HS-27A (cell line): ENCODE measurements at places on chromosomes 5 and 9.

- DNase-seq = no peak
Observed at GRCh38 chr5:5617024-5617423, 194.5 kb downstream of the ICE1 start.

DNA sequence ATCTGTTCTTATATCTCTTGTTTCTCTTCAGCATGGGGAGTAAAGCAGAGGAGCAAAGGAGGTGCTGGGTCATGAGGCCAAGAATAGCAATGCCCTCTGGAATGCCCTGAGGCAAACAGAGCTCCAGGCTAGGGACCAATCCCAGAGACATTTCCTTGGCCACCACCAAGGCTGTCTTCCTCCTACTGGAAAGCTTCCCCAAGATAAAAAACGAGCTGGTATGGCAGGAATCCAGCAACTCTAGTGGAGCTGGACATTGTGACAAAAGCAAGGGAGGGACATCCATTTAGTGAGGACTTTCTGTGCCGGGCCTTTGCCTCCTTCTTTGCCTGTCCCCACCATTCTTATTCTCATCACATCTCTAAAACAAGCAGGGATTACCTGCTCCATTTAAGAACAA, 161.6 kb downstream of the ASTN2 start:
- no peak for DNase-seq

GRCh38 chr5:113804943-113805342, 291.4 kb downstream of the YTHDC2 start:
- no peak for DNase-seq

DNA sequence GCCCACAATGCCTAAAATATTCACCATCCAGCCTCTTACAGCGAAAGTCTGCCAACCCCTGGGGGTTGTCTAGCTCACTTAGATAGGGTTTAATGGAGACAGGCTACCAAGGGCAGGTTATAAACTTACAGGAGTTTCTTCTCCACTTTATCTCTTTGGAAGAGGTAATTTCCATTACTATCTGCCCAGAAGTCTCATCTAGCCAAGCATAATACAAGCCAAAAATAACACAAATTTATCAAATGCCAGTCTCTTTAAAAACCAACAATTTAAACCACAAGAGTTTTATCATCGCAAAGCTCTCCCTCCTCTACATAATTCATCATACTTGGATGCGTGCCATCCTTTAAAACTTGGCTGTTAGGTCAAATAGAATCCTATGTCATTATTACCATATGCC, 6.2 kb downstream of the RBM22 start:
- DNase-seq = peak; percentile 30

GRCh38 chr5:151002250-151002649, 18.1 kb upstream of the GPX3 start:
- no peak for DNase-seq

- no peak for DNase-seq
Observed at GRCh38 chr5:131258733-131259132, 5.1 kb upstream of the CDC42SE2 start.

- no peak for DNase-seq
Observed at GRCh38 chr9:105994970-105995369, 300.6 kb downstream of the TMEM38B start.

GRCh38 chr9:78130853-78131252, 99.2 kb upstream of the GNAQ start:
- no peak for DNase-seq

DNA sequence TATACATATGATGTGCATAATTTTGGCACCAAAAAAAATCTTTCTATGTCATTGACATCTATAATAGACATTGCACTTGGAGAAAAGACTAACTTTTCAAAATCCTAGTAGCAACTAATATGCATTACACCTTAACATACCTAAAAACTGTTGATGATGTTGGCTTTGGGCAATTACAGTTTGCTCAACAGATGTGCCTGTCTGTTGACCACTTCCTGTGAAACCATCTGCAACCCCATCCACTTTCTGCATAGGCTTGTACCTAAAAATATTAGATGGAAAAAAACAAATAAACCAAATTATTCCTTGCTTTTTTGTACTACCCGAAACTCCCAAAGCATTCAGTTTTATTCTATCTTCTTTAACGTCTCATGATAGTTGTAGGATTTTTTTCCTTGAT, 248.6 kb downstream of the RFX3 start:
- no peak for DNase-seq

DNA sequence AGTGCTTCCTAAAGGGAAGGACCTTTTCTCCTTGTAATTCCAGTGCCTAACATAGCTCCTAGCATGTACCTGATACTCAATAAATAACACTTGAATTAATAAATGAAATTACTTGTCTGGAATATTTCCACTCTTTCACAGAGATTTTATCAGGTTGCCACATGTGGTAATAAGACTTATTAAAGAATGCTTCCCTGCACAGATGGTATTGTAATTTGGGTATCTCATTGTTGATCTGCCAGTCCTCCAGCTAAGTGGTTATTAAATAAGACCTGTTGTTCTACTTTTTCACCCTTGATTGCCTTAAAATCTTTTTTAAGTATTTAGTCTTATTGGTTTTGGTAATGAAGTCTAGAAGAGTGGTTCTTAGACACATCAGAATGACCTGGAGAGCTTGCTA, 28.1 kb upstream of the CETN3 start:
- DNase-seq = no peak

GRCh38 chr9:111992523-111992922, 95.9 kb downstream of the UGCG start:
- no peak for DNase-seq

DNA sequence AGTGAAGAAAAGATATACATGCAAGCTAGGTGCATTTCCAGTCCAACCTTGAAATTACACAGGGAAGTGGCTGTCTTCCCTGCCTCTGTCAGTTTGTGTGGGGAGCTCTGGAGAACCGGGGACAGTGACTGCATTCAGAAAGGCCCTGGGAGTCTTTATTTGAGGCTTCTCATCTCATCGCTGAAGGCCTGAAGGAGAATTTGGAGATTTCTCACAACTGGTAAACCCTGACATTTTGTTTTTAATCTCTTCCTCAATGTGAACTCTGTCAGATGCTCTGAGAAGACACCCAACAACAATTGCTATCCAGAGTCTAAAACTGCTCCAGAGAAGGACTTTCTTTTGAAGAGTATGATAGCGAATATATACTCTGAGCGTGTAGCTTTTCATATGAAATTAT, 33.0 kb downstream of the MACIR start:
- no peak for DNase-seq

DNA sequence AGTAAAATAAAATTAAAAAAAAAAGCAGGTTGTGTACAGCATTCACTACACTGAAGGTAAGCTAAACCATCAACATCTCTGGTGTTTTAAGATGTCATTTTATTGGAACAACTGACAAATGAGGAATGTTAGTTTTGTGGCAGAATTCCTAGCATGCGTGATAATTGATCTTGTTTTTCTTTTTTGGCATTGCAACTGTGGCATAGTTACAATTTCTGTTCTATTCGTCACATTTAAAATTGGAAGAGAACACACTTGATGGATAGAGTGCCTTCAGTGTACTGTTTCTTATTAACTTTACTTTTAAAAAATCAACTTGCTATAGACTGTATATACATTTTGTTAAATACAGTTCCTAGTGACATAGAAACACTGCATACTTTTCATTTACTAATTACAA, 43.6 kb upstream of the TNFSF15 start:
- DNase-seq = no peak

- no peak for DNase-seq
Observed at GRCh38 chr9:111016426-111017045, 21.7 kb downstream of the LPAR1 start.

DNA sequence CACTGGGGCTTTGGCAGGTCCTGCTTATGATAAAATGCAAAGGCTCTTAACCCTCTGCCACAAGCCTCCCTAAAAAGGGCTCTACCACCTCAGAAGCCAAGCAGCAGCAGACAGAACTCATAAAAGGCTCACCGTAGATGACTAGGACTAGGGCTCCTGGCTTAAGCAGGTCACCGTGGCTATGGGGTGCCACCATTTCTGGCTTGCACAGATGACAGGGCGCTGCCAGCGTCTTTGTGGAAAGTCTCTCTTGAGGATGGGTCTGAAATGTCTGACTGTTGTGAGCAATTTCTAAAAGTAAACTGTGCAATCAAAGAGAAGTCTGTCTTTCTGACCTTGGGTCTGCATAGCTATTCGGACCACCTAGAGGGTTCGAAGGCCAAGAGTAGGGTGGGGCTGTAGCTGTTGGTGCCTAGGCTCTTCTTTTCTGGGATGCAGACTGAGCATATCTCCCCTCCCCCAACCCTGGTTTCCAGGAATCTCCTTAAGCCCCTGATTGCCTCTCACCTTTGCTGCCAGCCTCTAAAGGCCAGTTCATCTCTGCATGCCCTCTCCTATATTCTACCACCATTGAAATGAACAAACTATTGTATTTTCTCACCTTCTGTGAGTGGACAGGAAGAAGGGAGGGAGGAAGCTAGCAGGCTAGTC, 307.4 kb downstream of the ARHGAP26 start:
- DNase-seq = no peak

DNA sequence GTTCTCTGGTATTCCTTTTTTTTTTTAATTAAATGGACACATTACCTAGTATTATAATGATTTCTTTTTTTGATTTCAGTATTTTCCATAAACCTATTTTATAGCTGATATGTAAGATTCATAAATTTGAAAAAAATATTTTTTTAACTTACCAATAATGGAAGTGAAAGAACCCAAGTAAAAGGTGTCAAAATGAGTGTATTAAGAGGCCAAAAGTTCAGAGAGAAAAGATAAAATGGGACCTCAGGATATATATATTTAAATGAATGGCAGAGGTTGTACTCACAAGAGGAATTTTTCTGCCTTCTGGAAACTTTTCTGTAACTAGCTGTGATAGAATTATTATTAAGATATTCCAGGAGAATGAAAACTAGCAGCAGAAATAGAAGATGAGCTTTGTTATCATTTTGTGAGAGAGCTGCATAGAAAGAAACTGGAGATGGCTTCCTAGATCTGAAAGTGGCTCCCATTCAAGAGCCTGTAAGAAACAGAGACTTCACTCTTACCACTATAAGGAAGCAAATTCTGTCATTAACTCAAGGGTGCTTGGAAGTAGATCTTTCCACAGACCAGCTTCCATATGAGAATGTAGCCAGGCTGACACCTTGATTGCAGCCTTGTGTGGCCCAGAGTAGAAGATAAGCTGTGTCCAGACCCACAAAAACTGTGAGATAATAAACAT, 91.7 kb downstream of the MRPS30 start:
- no peak for DNase-seq

DNA sequence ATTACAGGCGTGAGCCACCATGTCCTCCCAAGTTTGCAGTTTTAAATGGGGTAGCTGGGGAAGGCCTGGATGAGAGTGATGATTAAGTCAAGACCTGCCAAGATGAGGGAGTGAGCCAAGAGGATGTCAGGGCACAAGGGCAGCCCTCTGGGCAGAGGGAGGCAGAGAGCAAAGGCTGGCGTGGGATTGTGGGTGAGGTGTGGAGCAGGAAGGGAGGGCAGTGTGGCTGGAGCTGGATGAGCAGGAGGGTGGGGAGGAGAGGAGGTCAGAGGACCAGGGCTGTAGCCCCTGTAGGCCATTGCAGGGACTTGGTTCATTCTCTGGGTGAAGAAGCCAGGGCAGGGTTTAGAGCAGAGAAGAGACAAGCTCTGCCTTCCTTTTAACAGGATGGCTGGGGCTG, 53.7 kb upstream of the CTNNA1 start:
- DNase-seq = no peak

- DNase-seq = no peak
Observed at GRCh38 chr5:102782217-102782872, 27.2 kb downstream of the PAM start.

DNA sequence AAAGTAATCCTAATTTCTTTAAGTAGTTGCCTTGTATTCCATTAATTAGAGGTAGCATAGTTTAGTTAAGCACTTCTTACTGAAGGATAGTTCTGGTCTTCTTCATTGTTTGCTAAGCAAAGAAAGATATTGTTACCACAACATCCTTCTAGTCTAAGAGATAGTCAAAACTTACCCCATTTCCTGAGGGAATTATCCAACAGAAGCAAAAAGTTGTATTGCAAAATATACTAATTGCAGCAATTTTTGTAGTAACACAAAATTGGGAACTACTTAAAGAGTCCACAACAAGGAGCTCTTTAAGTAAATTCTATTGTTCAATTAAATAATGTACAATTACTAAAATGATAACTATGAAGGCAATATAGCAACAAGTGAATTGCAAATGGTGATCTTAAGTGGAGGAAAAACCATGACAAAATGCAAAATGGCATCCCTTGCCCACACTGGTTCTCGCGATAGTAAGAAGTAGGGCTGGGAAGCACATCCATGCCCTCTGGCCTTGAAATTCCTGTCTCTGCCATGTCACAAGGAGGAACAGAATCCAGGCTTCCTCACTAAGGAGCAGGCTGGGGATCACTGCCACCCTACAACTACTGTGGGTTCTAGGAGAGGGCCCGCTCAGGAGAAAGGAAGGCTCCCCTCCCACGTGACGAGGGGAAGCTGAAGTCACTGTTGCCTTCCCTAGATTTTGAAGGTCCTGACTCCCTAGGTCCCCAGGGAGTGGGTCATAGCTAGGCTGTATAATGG, 23.3 kb upstream of the MEGF9 start:
- no peak for DNase-seq

DNA sequence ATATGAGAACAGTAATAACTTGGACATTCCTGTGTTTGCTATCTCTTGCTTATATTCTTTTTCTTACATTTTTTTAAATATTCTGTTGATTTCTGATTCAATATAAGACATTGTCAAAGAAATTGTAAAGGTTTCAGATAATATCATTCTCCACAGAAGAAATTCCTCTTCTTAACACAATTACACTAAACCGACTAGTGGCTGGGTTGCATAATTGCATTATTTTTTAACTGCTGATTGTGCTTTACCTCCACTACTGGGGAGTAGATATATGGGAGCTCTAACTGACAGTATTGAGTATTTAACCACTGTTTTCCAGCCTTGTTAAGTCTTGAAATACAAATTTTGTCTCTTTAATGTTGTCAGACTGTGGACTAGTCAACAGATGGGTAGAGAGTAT, 723.8 kb upstream of the EDIL3 start:
- DNase-seq = no peak

GRCh38 chr5:32916648-32917047, 205.5 kb downstream of the NPR3 start:
- DNase-seq = peak; percentile 51

DNA sequence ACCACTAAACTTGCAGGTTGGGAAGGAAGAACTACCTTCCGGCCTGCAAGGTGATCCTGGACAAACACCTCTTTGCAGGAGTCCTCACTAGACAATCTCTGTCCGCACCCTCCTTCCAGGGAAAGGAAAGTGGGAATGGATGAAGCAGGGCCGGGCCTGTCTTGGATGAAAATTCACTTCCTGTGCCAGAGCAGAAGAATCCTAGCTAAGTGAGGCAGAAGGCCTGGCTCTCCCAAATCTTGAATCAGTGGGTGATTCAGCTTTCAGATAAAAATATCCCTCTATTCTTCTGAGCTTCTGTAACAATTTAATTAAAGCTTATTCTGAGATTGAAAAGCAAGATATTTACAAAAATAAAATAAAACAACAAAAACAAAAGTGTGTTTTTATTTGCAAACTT, 281.9 kb upstream of the TLE4 start:
- DNase-seq = no peak

DNA sequence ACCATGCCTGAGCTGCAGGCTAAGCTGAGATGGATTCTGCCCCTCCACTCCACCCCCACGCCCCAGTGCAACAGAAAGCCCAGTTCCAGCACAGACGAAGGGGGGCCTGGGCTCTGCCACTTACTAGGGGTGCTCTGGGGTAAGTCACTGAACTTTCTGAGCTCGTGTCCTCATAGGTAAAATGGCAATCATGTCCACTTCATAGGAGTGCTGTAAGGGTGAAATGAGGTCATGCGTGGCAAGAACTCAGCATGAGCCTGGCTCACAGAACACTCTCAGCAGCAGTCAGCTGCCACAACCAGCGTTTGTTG, 8.4 kb upstream of the PSD2 start:
- DNase-seq = no peak

GRCh38 chr5:129958581-129958980, 54.3 kb downstream of the CHSY3 start:
- no peak for DNase-seq
